ENCODE measurements at places on chromosomes 2 and 18. TPM values are rescaled to one million over a fixed set of nuclear protein-coding genes. Genes with fewer than 3 reads are reported as not detected.

GRCh38 chr2:18664421-18664820 lies 75.1 kb upstream of the NT5C1B start:
- no peaks in the 10 kb centered on the region for H3K27me3 ChIP-seq
- H3K4me3 ChIP-seq: no peak overlapping the region
- H3K27ac ChIP-seq: no peak overlapping the region
- no peak for DNase-seq

GRCh38 chr2:112542984-112543661 lies 858 bp downstream of the POLR1B start:
- H3K4me3 ChIP-seq: no peak overlapping the region
- H3K36me3 ChIP-seq: peaks cover 3% of the 10 kb centered on the region
- H3K27ac ChIP-seq: no peak overlapping the region
- no peak for DNase-seq
- peaks cover 2% of the 10 kb centered on the region for H3K4me1 ChIP-seq

DNA sequence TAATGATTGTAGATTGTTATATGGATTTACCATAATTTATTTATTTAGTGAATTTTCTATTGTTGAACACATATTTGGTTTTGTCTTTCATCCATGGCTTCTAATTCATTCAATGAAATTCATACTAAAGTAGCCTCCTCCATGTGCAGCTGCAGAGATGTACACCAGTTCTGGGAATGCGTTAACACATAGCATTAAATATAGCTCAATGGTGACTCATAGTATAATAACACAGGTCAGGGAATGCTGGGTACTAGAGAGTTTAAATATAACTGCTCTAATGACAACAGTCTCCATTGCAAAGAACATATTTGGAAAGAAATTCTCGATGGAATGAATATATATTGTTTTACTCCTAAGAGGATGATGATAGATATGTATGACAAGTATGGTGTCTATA lies 1190.2 kb upstream of the NRXN1 start:
- no peaks in the 10 kb centered on the region for H3K4me1 ChIP-seq
- no peak overlapping the region for H3K27ac ChIP-seq
- H3K36me3 ChIP-seq: no peaks in the 10 kb centered on the region
- DNase-seq: no peak

GRCh38 chr2:138201286-138201685 lies 237.0 kb downstream of the HNMT start:
- H3K27me3 ChIP-seq: no peaks in the 10 kb centered on the region
- no peaks in the 10 kb centered on the region for H3K36me3 ChIP-seq
- DNase-seq: no peak
- no peak overlapping the region for H3K27ac ChIP-seq
- H3K4me3 ChIP-seq: no peak overlapping the region

- H3K4me1 ChIP-seq: no peaks in the 10 kb centered on the region
- peaks cover 26% of the 10 kb centered on the region for H3K27me3 ChIP-seq
- H3K36me3 ChIP-seq: no peaks in the 10 kb centered on the region
- no peak overlapping the region for H3K27ac ChIP-seq
- H3K4me3 ChIP-seq: no peak overlapping the region
Measured at GRCh38 chr2:136408795-136409194, 290.8 kb upstream of the CXCR4 start.

- H3K36me3 ChIP-seq: peaks cover 2% of the 10 kb centered on the region
- no peaks in the 10 kb centered on the region for H3K4me1 ChIP-seq
- no peak overlapping the region for H3K27ac ChIP-seq
- no peak for DNase-seq
Measured at GRCh38 chr2:57278451-57278850, 768.2 kb upstream of the VRK2 start.

KRTCAP3 gene
- 15.4 TPM for total RNA-seq

UGT1A4 gene
- not detected for total RNA-seq

SPP2 gene
- not detected for total RNA-seq

NCKAP1 gene
- total RNA-seq: 111 TPM

Measured in progenitor cell of endocrine pancreas (in vitro differentiated cells).